Endothelial cell (in vitro differentiated cells): ENCODE measurements at places on chromosomes 2 and 18. TPM values are rescaled to one million over a fixed set of nuclear protein-coding genes. Genes with fewer than 3 reads are reported as not detected.

- no peak for DNase-seq
Measured at GRCh38 chr2:151882786-151883445, 54.7 kb upstream of the ARL5A start.

DNA sequence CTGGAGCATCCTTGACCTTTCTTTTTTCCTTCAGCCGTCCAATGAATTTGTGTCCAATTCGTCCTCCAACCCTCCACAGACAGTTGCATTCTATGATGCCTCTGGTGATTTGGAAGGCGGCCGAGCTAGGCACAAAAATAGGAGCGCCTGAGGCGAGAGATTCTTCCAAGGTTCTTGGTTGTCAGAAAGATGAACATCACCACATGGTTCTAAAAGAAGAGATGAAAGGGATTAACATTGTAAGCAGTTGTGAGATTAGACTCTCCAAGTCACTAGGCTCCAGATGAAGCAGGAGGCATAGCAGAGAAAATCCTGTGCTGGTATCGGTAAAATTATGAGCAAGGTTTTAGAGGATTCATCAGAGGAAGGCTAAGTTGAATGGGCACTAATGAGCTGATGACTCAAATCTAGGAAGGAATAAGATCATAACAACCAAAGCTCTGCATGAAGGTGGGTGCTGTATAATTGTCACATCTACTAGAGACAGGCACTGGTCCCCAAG, 75.4 kb upstream of the MAP4K3 start:
- no peak for DNase-seq

- no peak for DNase-seq
Measured at GRCh38 chr2:727071-727470, 49.9 kb upstream of the TMEM18 start.

DNA sequence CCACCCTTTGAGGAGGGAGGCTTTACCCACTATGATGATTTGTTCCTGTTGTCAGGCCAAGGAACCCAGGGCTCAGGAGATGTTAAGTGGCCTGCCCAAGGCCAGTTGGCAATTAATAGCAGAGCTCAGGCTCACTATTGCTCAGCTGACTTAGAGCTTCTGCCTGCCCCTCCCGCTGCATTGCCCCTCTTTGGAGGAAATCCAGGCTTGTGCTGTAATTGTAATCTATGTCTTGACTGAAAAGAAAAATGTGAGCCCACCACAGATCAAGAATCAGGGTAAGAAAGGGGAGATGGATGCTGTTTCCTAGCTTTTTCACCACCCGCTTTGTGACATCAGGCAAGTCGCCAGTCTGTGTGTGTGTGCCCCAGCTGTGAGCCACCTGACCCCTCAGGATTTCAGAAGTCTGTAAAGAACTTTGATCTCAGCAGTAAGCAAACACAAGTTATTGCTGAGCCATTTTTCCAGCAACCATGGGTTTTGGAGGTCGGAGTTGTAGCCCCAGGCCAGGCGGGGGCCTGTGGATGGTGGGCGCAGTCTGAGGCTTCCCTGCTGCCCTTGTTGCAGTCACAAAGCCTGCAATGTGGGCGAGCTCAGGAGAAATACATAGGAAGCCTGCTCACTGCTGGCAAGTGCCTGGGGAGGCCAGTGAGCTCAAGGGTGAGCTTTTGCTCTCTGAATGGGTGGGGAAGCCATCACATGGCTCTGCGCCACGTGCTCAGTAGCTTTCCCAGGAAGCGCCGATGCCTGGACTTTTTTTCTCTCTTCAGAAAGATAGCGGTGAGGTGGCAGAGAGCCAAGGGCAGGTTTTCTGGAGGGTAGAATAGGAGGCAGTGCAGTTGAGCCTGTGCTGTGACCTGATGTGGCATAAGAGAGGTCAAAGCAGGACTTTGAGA, 6.1 kb downstream of the CABLES1 start:
- no peak for DNase-seq

DNA sequence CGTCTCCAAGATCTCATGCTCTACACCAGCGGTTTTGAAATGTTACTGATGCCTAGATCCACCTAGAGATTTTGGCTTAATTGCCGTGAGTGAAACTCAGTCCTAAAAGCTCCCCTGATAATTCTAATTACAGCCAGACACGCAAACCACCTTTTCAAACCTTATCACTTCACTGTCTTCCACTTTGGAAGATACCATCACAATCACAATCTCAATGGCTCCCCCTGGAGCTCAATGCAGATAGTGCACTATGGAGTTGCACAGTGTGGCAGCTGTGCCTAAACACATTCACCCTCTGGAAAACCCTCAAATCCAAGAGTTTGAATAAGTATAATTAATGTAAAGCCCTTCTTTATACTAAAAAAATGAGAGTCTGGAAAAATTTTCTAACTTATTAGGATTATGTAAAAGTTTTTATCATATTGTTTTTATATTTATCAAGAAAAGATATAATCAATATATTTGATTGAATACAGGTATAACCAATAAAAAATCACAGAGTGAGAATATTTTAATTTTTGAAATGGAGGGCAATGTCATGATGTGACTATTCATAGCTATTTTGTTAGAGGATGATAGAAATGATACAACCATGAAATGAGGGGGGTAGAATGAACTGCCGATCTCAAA, 102.9 kb upstream of the SLC8A1 start:
- peak; percentile 74 for DNase-seq

DNA sequence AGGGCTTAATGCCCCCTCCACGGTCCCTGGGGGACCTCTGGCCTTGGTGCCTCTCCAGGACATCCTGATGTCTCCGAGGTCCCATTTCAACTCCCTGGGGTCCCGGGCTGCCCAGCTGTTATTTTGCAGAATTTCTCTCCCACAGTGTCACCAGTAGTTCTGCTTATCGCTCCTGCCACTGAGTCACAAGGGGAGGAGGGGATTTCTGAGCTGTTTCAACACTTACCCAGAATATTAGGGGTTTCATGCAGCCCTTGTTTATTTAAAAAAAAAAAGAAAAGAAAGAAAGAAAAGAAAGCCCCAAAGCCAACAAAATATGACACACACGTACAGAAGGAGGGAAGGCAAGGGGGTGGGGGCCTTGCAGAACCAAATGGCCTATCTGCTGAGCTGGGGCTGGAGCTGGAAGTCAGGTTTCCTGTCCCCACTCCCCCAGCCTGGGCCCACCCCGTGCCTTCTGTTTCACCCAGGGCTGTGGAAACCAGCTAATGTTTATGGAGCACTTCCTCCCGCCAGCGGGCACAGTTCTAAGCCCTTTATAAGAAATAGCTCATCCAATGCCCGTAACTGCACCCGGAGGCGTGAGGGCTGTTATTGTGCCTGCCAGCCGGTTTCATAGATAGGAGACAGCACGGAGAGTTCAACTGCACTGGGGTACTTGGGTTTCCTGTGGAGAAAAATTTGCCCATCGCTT, 8.4 kb upstream of the ARID5A start:
- no peak for DNase-seq

- no peak for DNase-seq
Measured at GRCh38 chr18:3966642-3967358, 488.3 kb downstream of the DLGAP1 start.

GRCh38 chr2:64025741-64026140, 6.5 kb upstream of the VPS54 start:
- no peak for DNase-seq

Gene NEUROD1
- total RNA-seq: not detected

DNA sequence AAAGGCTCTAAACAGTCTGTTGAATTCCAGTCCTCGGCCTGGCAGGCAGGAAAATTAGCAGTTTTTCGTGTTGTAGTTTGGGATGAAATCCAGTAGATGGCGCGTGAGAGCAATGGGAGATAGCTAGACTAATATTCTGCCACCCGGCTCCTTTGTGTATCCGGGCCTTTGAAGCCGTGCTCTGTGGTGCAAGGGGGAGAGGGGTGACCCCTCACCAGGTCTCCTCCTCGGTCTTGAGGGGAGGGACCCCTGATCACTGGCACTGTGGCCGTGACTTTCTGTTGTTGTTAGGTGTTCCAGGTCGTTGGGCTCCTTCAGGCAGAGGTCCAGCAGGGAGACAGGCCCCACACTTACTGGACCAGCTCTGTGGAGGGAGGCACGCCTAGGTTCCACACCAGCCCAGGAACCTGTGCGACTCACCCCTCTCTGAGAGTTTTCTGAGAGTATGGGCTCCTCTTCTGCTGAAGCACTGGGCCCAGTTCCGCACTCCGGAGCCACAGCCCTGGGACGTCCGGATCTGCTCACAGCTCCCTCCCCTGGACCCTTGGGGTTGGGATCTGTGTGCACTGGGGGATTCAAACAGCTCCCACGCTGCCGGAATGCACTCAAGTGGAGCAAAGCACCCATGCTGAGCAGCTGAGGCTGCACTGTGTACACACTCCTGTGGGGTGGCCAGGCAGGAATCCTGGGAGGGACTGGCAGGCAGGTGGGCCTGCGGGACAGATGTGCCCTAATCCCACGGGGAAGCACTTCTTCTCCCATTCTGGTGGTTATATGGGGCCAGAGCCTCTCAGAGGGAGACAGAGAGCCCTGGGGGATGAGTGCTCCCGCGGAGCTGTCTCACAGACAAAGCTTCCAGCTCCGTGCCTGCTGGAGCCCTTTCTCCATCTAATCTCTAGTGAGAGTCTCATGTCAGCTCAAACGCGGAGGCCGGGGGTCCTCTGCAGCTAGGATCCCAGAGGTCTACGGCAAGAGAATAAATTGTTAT, 8.8 kb downstream of the GKN2 start:
- DNase-seq: peak; percentile 74

GRCh38 chr2:45891719-45892424, 240.4 kb downstream of the PRKCE start:
- no peak for DNase-seq

GRCh38 chr18:12049978-12050811, 43.4 kb upstream of the ANKRD62 start:
- DNase-seq: no peak

Gene C2orf78
- total RNA-seq: not detected

Gene RNF125
- total RNA-seq: 5.2 TPM

DNA sequence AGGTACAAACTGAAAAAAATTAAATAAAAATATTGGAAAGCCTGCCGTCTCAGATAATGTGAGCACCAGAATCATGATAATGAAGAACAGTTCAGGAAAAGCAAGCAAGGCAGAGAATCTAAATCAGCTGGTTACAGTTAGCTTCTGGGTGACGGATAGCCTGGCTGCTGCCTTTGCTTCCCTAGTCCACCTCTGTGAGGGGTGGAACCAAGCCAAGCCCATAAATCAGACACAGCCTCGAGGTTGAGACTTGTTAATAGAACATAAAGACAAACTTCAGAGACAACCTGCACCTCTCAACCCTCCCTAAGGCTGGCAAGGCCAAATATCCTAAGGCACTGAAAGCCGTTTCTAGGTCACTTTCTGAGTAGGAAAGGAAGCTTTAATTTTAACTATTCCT, 334.7 kb upstream of the SLC39A10 start:
- no peak for DNase-seq

- DNase-seq: no peak
Measured at GRCh38 chr2:70454936-70455544, 98.6 kb downstream of the TGFA start.

GRCh38 chr2:172223601-172224054, 120.9 kb upstream of the DLX2 start:
- DNase-seq: no peak

Gene SOCS6
- 23.7 TPM for total RNA-seq

DNA sequence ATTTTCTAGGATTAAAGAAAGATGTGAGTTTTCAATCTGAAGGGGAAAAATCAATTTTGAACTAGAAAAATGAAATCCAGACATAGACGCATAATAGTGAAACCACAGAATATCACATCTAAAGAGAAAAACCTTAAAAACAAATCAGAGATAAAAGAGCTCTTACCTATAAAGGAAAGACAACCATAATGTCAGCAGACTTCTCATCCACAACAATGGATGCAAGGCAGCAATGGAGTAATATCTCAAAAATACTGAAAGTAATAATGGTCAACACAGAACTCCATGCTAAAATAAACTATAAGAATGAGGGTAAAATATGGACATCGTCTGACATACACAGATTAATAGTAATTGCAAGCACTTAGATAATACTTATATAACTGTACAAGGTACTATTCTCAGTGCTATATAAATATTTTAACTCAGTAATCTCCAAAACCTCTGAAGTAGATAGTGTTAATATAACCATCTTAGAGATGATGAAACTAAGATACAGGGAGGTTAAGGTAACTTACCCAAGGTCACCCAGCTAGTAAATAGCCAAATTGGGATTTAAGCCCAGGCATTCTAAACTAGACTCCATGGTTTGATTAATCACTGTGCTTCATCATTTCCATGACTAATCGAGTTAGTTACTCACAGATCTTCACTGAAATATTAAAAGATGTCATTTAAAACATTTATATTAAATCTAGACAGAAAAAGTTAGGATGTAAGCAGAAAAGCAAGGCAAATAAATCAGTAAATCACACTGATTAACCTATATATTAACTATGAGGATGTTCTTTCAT, 89.4 kb upstream of the SPTBN1 start:
- no peak for DNase-seq

- no peak for DNase-seq
Measured at GRCh38 chr18:65415098-65415497, 335.7 kb upstream of the CDH7 start.

- no peak for DNase-seq
Measured at GRCh38 chr18:47294801-47295200, 43.3 kb upstream of the SKOR2 start.
